ENCODE measurements at places on chromosomes 12 and 14.

DNA sequence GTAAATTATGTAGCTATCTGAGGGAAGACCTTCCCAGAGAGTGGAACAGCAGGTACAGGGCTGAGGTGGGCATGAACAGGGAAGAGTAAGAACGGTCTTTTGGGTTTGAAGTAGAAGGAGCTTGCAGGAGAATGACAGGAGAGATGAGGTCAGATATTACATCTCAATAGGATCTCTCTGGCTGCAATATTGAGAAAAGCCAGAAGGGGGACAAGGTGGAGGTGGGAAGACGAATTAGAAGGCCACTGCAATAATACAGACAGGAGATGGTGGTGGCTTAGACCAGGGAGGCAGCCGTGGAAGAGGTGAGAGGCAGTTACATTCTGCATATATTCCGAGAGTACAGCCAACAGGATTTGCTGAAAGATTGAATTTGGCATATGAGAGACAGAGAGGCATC lies 310.2 kb downstream of the APAF1 start:
- no peak for DNase-seq

DNA sequence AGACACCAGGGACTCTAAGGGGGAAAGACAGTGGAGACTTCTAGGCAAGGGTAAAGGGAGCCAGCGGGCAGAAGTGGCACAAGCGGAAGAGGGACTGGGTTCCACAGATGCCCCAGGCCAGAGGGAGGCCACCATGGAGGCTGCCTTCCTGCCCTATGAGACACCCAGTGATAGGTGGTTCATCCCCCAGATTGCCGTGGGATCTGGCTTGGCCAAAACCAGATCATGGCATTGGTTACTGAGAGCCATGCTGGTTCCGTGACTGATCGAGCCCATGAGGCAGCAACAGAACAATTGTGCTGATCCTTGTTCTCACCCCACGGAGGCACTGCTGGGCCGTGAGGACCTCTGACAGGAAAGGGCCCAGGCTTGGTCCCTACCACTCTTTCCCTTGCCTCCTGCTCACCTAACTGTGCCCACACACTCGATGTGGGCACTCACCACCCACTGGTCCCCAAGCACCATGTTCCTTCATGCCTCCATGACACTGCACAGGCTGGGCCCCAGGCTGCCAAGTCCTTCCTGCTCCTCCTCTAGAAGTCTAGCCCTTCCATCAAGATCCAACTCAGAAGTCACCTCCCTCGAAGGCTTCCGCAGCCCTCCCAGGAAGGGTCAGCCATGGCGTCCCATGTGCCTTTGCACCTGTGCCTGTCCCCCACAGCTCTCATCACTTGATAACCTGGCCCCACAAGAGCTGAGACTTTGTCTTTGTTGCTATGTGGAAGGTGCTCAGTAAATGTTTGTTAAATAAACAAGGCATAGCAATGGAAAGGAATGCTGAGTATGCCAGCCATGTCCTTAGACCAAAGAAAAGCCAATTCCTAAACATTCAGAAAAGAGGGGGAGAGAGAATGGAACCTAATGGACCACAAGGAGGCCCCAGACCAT lies 7.3 kb downstream of the KRT79 start:
- DNase-seq, result no peak

DNA sequence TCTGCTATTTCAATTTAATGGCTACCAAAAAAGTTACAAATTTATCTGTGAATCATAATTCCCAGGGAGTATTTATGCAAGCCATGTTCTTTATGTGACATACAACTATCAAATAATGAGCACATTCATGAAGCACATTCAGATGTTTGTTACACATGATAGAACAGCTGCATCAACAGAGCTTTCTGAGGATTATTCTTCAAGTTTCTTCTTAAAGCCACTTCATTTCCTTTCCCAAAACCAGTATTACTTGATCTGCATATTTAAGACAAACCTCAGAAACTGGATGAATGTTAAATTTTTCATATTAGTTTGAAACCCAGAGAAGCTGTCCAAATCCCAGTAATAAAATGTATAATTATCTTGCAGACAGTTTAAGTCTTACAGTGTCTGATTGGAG lies 73.6 kb upstream of the SOX5 start:
- no peak for DNase-seq

DNA sequence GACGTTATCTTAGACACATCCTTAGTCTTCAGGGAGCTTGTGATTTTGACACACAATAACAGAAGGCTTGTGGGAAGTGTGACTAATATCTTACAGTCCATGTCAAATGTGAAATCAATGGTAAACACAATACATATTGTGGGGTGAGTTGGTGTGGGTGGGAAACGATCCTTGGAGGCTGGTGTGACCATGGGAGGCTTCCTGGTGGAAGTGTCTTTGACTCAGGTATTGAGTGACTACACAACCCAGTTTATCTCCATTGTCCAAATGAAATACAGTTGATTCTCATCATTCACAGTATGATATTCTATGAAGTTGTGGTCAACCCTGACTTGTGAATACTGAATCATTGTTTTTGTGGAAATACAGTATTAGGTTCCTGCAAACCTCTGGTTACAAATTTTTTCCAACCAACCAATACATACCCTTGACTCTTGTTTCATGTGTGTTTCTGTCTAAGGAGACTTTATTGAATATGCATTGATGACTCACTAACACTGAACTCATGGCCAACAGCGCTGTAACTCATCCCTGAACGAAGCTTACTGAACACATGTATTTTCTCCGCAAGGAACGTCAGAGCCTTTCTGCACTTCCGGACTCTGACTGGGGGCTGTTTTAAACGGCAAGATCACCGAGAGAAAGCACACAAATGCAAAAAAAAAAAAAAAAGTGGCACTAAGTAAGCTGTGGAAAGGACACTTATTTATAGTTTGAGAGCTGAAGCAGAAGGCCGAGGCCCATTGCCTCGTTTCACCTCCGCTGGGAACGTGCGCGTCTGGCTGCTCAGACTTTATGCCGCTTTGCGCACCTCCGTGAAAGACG lies 59.0 kb downstream of the CLMN start:
- DNase-seq, result no peak

GRCh38 chr12:52379536-52379935 lies 5.9 kb downstream of the KRT84 start:
- no peak for DNase-seq

DNA sequence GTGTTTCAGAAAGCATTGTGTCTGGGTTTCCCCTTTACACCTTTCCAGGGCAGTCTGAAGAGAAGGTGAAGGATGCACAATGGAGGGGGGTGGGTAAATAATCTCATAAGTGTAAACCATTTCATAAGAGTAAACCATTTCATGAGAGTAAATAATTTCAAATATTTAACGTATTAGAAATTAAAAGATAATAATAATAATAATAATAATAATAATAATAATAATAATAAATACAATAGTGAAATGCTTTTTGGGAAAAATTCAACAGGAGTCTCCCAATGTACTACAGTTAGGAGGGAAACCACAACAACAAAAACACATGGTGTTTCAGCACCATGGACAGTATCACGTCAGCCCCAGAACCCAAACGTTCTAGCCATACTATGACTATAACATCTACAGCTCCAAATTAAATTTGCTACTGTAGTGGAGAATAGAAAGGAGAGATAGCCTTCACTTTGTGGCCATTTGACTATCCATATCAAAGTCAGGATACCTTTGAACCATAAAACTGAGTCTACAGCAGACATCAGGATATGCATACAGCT lies 691.8 kb downstream of the BCL11B start:
- no peak for DNase-seq

DNA sequence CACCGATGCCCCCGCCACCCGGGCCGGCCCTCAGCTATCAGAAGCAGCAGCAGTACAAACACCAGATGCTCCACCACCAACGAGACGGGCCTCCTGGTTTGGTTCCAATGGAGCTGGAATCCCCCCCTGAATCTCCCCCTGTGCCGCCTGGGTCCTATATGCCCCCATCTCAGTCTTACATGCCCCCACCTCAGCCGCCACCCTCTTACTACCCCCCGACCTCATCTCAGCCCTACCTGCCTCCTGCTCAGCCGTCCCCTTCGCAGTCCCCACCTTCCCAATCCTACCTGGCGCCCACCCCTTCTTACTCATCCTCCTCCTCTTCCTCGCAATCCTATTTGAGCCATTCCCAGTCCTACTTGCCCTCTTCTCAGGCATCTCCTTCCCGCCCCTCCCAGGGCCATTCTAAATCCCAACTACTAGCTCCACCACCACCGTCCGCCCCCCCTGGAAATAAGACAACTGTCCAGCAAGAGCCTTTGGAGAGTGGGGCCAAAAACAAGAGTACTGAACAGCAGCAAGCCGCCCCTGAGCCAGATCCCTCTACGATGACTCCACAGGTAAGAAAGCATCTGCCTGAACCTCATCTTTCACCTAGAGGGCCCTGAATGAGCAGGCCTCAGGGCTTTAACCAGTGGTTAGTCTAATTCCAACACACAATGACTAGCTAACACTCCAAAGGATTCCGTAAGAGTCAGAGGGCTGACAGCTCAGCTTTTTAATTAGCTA lies 851 bp downstream of the YLPM1 start:
- DNase-seq, result no peak

DNA sequence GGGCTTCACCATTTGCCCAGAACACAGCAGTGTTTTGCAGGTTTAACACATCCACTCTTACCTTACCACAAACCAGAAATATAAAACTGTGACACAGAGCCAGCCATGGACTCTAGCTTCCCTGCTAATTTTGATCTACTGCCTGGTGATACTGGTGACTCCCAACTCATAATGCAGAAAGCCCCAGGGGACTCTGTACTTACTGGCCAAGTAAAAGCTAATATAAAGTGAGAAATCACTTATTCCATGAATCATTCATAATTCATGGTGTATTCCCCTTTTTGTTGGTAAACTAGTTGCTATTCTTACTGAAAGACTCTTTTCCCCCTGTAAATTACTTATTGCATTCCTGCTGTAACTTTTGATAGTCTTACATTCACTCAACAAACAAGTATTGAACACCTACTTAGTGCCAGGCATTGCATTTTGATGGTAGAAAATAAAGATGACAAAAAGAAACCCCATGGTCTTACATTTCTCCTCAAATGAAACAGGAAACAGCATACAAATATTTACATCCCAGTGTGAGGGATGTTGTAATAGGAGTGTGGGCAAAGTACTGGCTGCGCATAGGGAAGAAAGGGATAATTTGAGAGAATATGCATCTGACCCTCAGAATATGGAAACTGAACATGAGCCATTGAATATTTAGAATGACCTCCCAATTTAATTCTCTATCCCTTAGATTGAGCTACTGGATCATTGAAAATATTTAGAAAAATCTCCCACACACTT lies 279.6 kb downstream of the PDZRN4 start:
- DNase-seq, result no peak

GRCh38 chr12:4762773-4763172 lies 42.6 kb downstream of the GALNT8 start:
- no peak for DNase-seq

- DNase-seq, result no peak
Observed at GRCh38 chr12:44019118-44019517, 183.2 kb downstream of the TMEM117 start.

- DNase-seq, result no peak
Observed at GRCh38 chr12:75545636-75546035, 34.2 kb upstream of the KRR1 start.

DNA sequence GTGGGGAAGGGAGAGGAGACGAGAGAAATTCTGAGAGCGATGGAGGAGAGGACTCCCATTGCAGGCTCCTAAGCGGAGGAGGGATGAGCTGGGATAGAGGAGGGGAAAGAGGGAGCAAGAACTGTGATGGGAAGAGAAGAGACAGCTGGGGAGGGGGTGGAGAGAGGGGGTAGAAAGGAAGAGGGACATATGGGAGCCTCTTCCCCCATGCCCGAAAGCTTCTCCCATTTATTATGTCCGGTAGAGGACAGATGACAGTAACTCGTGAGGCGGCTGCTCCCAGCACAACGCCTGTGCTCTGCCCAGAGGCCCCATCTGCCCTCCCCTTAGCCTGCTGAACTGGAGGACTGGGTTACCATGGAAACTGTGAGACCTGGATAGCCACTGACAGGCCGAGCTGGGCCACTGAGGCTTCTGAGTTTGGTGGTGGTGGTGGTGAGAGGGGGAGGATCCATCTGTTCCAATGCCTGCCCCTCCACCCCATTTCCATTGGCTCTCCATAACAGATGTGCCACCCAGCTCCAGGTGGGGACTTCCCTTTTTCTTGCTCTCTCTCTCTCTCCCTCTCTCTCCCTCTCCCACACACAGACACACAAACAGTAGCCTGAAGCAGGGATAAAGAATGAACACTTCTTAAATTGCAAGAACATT lies 8.3 kb downstream of the CPNE6 start:
- DNase-seq, result no peak

GRCh38 chr12:43861840-43862150 lies 25.9 kb downstream of the TMEM117 start:
- DNase-seq, result no peak

GRCh38 chr14:102087762-102088011 lies 843 bp upstream of the HSP90AA1 start:
- DNase-seq, result no peak

DNA sequence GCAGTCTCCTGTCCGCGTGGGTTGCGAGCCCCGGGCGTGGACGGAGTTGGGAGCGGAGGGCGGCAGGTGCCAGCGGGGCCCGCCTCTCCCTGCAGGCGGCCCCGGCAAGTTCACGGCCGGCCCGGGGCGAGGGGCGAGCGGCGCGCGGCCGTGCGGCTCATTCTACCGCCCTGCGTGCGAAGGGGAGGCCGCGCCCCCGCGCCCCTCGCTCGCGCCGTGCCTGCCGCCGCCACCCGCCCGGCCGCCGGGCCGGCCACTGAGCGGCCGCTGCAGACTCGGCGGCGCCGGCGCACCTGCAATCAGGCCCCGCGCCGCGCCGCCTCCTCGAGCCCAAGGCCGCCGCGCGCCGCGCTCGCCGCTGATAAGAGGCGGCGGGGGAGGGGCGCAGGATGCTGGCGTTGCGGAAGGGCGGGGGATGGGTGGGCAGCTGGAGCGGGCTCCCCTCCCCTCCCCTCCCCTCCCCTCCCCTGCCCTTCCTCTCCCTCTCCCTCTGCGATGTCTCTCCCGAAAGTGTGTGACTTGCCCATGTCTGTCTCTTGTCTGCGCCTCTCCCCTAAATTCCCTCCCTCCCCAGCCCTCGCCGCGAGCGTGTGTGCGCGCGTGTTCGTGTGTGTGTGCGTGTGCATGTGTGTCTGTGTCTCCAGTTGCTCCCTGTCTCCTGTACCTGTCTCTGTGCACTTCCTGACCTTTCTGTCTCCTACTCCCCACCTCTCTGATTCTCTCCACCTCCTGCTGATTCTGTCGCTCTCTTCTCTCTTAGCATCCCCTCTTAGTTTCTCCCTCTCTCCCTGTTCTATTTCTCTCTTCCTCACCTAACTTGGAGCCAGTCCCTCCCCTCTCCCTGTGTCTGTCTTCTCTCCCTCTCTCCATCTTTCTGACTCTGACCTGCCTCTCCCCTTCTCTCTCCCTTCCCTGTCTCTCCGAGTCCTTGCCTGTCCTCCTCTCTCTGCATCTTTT lies 768.1 kb upstream of the TBX3 start:
- no peak for DNase-seq

GRCh38 chr12:127489061-127489460 lies 777.9 kb upstream of the TMEM132C start:
- DNase-seq, result no peak

Data from stimulated activated CD8-positive, alpha-beta memory T cell treated with anti-CD3 and anti-CD28 coated beads, Interleukin-7, amount 100 ng/mL, for 1 hour (primary cell).